Activated naive CD8-positive, alpha-beta T cell treated with anti-CD3 and anti-CD28 coated beads for 36 hours (primary cell): ENCODE measurements at places on chromosomes 6 and 20. TPM values are rescaled to one million over a fixed set of nuclear protein-coding genes. Genes with fewer than 3 reads are reported as not detected.

DNA sequence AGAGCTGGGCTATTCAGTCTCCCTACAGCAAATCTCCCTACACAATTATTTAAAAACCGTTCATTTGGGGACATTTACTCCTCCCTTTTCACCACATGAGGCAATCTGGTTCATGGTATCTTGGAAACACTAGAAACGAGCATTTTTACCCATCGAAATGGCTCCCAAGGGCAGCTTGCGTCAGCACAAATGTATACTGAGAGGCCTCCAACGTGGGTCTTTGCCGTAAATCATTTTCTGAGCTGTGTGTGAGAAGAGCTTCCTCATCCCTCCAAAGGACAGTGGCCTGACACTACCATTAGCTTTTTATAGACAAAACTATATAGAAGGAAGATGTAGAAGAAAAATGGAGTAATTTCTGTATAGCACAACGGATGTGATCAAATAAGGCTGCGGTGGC is 30.0 kb upstream of the PXDC1 start:
- no peaks in the 10 kb centered on the region for H3K4me1 ChIP-seq
- no peaks in the 10 kb centered on the region for H3K36me3 ChIP-seq
- DNase-seq, result no peak
- H3K27ac ChIP-seq, result no peak overlapping the region
- no peak overlapping the region for H3K4me3 ChIP-seq
- peaks cover 3% of the 10 kb centered on the region for H3K27me3 ChIP-seq

DNA sequence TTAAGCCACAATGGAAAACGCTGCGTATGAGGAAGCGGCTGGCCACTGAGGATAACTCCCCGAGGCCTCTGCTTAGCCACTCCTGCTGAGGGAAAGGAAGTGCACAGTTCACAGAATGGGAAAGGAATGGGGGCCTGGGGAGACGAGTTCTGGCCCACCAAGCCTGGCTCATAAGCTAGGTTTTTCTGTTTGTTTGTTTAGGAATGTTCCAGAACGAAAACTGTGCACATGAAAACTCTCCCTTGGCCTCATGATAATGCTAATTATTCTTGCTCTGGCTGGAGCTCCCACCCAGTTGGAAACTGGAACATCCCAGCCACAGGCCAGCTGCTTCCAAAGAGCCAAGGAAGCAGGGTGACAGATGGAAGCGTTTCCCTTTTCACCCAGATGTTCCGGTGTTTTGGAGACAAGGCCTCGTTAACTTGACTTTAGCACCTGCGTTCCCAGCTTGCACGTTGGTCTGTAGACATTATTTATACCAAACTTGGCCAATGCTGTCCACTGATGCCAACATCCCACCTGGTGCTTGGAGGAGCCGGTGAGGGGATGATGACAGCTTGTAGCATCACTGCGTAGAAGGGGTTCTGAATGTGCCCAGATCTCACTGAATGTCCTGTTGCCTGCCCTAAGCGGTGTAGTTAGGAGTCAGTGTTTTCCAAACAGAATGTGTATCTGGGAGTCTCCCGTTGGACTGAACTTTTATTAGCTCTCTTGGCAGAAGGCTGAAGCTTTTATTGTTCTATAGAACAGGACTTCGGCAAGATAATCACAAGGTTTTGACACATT is 34.5 kb downstream of the APCDD1L start:
- no peak overlapping the region for H3K27ac ChIP-seq
- H3K36me3 ChIP-seq, result peaks cover 4% of the 10 kb centered on the region
- H3K4me3 ChIP-seq, result no peak overlapping the region
- peaks cover 4% of the 10 kb centered on the region for H3K4me1 ChIP-seq
- H3K27me3 ChIP-seq, result peaks cover 8% of the 10 kb centered on the region

DNA sequence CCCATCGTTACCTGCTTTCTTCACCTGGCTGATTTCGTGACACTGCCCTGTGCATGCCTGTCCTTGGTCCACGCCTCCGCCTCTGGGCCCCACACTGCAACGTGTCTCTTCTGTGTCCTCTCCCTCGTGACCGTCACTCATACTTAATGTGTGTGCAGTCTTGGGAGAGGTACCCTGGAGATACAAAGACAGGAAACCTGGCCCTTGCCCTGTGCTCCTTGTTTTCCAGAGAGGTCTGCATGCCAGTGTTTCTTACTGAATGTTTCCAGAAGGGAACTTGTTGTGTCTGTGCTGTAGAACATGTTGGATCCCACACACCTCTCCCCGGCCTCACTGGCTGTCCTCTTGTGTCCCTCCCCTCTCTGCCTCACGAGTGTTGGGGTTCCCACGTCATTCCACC is 45.8 kb downstream of the SNX9 start:
- H3K27ac ChIP-seq, result no peak overlapping the region
- no peaks in the 10 kb centered on the region for H3K27me3 ChIP-seq
- peaks cover 38% of the 10 kb centered on the region for H3K4me1 ChIP-seq
- H3K36me3 ChIP-seq, result peaks cover 30% of the 10 kb centered on the region
- H3K4me3 ChIP-seq, result no peak overlapping the region

GRCh38 chr6:43945768-43946080 is 175.7 kb downstream of the VEGFA start:
- no peak for DNase-seq
- H3K27me3 ChIP-seq, result no peaks in the 10 kb centered on the region
- no peaks in the 10 kb centered on the region for H3K36me3 ChIP-seq

GRCh38 chr20:46130534-46130933 is 12.4 kb downstream of the CD40 start:
- peaks cover 32% of the 10 kb centered on the region for H3K27me3 ChIP-seq
- DNase-seq, result no peak
- no peak overlapping the region for H3K27ac ChIP-seq
- H3K4me1 ChIP-seq, result peaks cover 1% of the 10 kb centered on the region
- H3K4me3 ChIP-seq, result no peak overlapping the region

DNA sequence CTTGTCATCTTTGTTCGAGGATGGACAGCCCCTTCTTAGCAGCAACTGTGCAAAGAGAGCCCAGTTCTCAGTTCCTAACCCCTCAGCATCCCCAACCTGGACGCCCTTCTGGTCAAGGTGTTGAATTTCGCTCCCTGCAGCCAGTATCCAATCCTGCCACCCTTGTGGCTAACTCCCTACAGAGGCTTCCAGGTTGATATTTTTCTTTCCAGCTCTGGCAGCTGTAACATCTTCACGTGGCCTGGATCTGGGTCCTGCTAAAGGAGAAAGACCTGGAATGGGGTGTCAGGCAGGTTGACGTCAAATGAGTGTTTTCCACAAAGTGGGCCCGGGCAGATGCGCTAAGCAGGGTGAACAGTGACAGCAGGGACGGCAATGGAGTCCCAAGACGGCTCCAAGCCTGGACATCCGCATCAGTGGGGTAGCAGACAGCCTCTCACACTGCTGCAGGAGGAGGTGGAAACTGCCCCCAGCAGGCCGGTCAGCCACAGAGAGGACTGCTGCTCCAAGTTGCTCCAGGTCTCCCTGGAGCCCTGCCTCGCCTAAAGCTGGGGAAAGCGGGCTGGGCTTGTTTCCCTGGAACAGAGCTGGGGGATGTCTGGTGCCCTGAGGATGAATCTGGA is 1.0 kb upstream of the YTHDF1 start:
- no peaks in the 10 kb centered on the region for H3K27me3 ChIP-seq
- H3K36me3 ChIP-seq, result peaks cover 28% of the 10 kb centered on the region
- no peak for DNase-seq
- peaks cover 28% of the 10 kb centered on the region for H3K4me1 ChIP-seq

GRCh38 chr20:12315652-12316051 is 398.0 kb downstream of the BTBD3 start:
- no peak for DNase-seq
- no peaks in the 10 kb centered on the region for H3K4me1 ChIP-seq
- H3K4me3 ChIP-seq, result no peak overlapping the region
- H3K36me3 ChIP-seq, result no peaks in the 10 kb centered on the region
- H3K27me3 ChIP-seq, result no peaks in the 10 kb centered on the region

LGSN gene
- not detected for total RNA-seq

- H3K4me3 ChIP-seq, result no peak overlapping the region
- H3K27me3 ChIP-seq, result no peaks in the 10 kb centered on the region
- no peak overlapping the region for H3K27ac ChIP-seq
- DNase-seq, result no peak
These were observed 56.4 kb downstream of the NOX3 start for GRCh38 chr6:155399062-155399744.

TCF19 gene
- total RNA-seq, result 86.1 TPM

GRCh38 chr6:150124235-150124634 is 18.6 kb upstream of the PPP1R14C start:
- H3K27ac ChIP-seq, result no peak overlapping the region
- no peak overlapping the region for H3K4me3 ChIP-seq
- H3K36me3 ChIP-seq, result no peaks in the 10 kb centered on the region
- peaks cover 1% of the 10 kb centered on the region for H3K4me1 ChIP-seq
- DNase-seq, result no peak

GRCh38 chr6:104829183-104829958 is 30.3 kb downstream of the HACE1 start:
- peaks cover 4% of the 10 kb centered on the region for H3K4me1 ChIP-seq
- no peak overlapping the region for H3K4me3 ChIP-seq
- H3K27me3 ChIP-seq, result no peaks in the 10 kb centered on the region
- H3K36me3 ChIP-seq, result peaks cover 16% of the 10 kb centered on the region

DNA sequence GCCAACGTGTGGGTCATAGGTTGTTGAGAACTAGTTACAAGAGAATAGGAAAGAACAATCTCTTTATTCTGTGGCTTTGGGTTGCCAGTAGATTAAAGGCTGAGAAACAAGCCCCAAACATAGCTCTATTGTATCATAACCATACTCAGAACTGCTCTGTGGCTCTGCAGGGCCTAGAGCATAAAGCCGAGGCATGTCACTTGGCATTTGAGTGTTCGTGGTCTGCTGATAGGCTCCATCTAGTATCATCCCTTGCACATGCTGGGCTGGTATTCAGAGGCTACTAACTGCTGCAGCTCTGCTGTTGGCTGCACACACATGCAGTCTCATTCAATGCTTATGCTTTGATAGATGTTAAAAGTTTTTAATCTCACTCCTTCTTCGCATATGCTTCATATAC is 157.9 kb downstream of the OGFRL1 start:
- H3K27ac ChIP-seq, result no peak overlapping the region
- no peak for DNase-seq
- H3K36me3 ChIP-seq, result no peaks in the 10 kb centered on the region
- no peaks in the 10 kb centered on the region for H3K4me1 ChIP-seq
